ENCODE measurements at places on chromosomes 3 and 15.

DNA sequence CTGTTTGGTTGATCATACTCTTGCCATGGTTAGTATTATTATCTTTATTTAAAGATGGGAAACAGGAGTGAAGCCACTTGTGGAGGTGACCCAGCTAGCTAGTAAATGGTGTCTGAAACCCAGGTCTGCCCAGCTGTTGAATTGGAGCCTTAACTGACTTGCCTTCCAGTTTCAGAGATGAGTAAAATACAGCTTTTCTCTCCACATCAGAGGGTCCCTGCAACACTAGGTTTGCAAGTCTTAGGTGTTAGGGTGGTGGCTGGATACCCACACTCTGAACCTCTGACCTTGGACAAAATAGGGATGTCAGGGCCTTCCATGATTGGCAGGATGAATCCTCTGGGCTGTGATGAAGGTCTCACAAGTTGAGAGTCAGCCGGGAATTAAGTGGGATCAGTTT, 4.1 kb downstream of the FLNB start:
- no peak for DNase-seq

GRCh38 chr3:95511828-95512227, 1302.6 kb upstream of the EPHA6 start:
- no peak for DNase-seq

GRCh38 chr3:140177943-140178342, 243.0 kb downstream of the CLSTN2 start:
- no peak for DNase-seq

- no peak for DNase-seq
Observed at GRCh38 chr3:143809121-143809621, 39.1 kb downstream of the SLC9A9 start.

All from cortex of kidney (tissue), 1 donor.